ENCODE measurements at places on chromosomes 4 and X. TPM values are rescaled to one million over a fixed set of nuclear protein-coding genes. Genes with fewer than 3 reads are reported as not detected.

Gene C4orf36
- polyA plus RNA-seq, result 2.1 TPM

Gene FAAH2
- 3.2 TPM for polyA plus RNA-seq

Gene DMRTC1
- not detected for polyA plus RNA-seq

Gene CCNB3
- polyA plus RNA-seq, result not detected

Gene RENBP
- 15.1 TPM for polyA plus RNA-seq

Gene PAGE2B
- not detected for polyA plus RNA-seq

Gene ARMCX4
- polyA plus RNA-seq, result 5.3 TPM
